ENCODE measurements at places on chromosomes 1 and 21. TPM values are rescaled to one million over a fixed set of nuclear protein-coding genes. Genes with fewer than 3 reads are reported as not detected.

MORC3 gene
- 17.1 TPM for total RNA-seq

ELF3 gene
- total RNA-seq = 1.4 TPM

C1orf74 gene
- total RNA-seq = 1.7 TPM

AKR7A3 gene
- total RNA-seq = 0.53 TPM

SIM2 gene
- 0.18 TPM for total RNA-seq

KLHDC8A gene
- not detected for total RNA-seq

Measured in activated T-cell treated with anti-CD3 and anti-CD28 coated beads, Interleukin-2, amount 50 U/mL, for 4 hours (primary cell).